ENCODE measurements at places on chromosomes 3 and 15. TPM values are rescaled to one million over a fixed set of nuclear protein-coding genes. Genes with fewer than 3 reads are reported as not detected.

Gene UCN2
- not detected for total RNA-seq

Gene VILL
- 112 TPM for total RNA-seq

Gene CMTM8
- 4.9 TPM for total RNA-seq

Gene CFAP100
- total RNA-seq = not detected

GRCh38 chr15:95590533-95591044, 739.9 kb upstream of the NR2F2 start:
- DNase-seq = no peak

- DNase-seq = peak; percentile 25
These were observed 81.0 kb downstream of the CLDN11 start for GRCh38 chr3:170499562-170500156.

- DNase-seq = no peak
These were observed 225.9 kb downstream of the ITPR1 start for GRCh38 chr3:4719046-4719501.

DNA sequence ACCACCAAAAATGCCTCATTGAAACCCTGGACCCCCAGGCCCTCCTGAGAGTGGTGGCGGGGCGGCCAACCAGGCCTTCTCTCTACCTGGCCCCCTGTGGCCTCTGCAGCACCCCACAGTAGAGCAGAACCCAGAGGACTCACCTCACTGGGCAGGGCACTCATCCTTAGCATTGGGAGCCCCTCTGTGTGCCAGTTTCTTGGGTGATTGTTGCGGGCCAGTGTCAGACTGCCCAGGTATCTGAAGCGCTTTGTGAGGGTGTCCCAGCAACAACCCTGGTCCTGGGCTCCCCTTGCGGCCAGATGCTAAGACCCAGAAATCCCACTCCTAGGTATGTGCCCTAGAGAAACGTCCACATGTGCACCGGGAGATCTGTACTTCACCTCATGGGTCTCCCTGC, 20.7 kb upstream of the MRPS22 start:
- no peak for DNase-seq

DNA sequence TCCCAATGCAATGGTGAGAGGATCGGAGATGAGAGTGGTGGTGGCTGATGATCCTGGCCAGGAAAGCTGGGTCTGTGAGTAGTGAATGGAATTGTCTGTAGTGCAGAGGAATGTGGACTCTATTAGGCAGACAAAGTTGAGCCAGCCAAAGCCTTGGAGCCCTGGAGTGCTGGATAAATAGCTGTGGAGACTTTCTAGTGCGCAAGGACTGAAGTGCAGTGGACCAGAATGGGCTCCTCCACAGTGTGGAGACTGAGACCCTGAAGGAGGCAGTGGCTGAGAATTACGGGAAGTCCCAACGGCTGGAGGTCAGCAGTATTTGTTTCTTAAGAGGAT, 874 bp downstream of the ZNF662 start:
- DNase-seq = no peak

GRCh38 chr3:158863247-158863646, 61.4 kb downstream of the MFSD1 start:
- no peak for DNase-seq

- no peak for DNase-seq
These were observed 25.2 kb downstream of the TRIM71 start for GRCh38 chr3:32842987-32843386.

DNA sequence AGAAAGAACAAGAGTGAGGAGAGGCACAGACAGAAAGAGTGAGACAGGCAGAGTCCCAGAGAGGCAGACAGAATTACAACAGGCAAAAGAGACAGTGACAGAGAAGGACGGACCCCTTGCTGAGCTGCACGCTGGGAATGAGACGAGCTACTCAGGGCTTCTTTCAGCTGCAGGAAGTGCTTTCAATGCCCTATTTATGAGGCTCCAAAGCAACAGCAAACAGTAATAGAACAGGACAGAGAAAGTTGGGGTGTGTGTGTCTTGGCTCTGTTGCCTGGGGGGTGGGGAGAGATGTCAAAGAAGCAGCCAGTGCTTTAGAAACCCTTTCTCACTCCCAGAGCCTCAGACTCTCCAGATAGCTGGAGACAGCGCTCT, 502 bp upstream of the TIMP4 start:
- no peak for DNase-seq

DNA sequence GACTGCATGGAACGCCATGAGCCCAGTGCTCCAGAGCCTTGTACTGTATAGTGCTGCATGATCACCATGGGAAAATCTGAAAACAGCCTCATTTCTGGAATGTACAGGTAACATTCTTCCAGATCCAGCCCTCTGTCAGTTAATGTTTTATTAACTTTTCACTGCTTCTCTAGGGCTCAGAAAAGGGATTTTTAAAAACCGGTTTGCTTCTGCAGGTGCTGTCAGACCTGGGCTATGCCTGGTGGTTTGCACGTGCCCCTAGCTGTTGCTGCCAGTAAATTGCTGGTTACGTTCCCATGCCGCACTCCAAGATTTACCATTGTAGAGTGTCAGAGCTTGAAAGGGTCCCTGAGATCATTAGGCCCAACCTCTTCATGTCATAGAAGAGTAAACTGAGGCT, 9.0 kb downstream of the SNAPC5 start:
- no peak for DNase-seq

DNA sequence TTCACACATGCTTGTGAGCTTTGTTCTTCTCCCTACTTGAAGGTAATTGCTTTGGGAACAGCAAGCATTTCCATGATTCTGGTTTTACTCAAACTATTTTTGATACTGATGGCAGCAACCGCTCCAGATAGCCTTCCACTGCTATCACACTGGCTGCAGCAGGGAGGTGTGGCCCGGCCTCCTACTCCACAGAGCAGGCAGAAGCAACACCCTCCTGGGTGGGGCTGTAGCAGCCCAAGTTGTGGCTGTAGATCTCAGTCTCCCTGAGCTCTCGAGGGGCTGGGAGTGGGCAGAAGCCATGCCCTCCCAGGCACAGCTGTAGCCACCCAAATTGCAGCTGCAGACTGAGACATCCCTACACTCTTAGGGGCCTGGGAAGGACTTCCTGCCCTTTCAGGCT, 878.8 kb upstream of the GBE1 start:
- DNase-seq = no peak

DNA sequence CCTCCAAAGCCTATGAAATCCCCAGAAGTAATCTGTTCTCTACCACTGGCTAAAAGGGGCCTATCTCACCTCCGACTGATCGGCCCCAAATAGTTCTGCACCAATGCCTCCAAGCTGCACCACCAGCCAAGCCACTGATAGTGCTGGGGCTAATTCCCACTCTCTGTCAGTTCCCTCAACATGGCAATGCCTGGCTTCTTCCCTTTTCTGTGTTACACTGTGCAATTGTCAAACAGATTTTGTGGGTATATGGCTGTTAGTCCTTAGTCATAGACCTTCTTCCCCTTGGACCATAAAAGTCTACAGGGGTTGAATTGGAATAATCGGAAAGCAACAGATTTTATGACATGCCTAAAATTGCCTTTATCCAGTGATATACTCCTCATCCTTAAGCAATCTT, 9.3 kb upstream of the UBE2E2 start:
- no peak for DNase-seq

DNA sequence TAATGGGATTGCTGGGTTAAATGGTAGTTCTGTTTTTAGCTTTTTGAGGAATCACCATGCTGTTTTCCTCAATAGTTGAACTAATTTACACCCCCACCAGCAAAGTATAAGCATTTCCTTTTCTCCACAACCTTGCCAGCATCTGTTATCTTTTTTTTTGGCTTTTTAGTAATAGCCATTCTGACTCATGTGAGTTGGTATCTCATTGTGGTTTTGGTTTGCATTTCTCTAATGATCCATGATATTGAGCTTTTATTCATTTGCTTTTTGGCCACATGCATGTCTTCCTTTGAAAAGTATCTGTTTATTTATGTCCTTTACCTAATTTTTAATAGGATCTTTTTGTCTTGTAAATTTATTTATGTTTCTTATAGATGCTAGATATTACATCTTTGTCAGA, 288.2 kb downstream of the EPHA6 start:
- DNase-seq = no peak

- DNase-seq = no peak
These were observed 133.6 kb downstream of the TIGIT start for GRCh38 chr3:114427285-114428043.

DNA sequence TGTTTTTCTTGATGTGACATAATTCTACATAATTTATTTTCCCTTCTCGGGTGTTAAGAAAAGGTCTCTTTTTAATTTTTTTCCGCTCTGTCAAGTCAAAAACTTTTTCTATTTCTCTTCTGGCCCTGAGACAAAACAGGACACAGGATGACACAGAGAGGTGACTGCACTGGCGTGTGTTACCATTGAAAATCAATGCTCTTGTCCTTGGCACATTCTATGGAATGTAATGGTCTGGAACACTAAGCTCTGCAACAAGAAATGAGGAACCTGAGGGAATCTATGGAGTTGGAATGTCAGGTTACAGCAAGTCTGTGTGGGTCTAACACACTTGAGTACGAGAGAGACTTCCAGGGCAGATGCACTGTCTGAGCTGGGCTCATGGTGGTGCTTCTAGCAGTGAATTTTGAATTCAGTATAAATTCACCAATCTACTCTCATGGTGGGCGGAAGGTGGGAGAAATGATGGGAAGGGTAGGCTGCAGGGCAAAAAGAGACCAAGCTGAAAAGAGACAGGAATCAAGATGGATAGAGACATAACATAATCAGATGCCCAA, 508.3 kb downstream of the TUSC7 start:
- DNase-seq = no peak

GRCh38 chr15:36426691-36427090, 152.7 kb upstream of the CDIN1 start:
- no peak for DNase-seq

- no peak for DNase-seq
These were observed 286.4 kb upstream of the CTDSPL start for GRCh38 chr3:37575284-37575683.

GRCh38 chr3:133746712-133747066, 496 bp downstream of the TF start:
- DNase-seq = no peak

DNA sequence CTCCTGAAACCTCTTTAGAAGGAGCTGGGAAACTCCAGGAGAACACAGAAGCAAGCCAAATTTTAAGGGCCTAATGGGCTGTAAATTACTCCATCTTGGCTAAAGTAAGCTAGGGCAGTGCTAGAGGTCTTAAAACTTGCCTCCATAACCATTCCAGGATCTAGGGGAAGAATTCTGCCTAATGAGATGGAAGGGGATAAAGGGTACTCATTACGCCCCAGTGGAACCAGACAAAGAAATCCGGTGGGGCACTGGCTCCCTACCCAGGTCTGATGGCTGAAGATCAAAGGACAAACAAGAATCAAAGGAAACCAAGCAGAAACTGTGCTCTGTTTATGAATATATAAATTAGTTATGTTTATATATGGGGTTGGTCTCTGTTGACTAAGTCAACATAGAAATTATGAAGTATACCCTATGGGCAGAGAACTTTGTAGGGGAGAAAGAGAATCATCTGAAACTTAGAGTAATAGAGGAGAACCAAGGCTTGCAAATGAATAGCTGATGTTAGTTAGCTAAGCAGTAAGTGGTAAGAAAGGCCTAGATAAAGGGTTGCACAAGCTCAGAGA, 57.8 kb downstream of the NCEH1 start:
- DNase-seq = no peak

DNA sequence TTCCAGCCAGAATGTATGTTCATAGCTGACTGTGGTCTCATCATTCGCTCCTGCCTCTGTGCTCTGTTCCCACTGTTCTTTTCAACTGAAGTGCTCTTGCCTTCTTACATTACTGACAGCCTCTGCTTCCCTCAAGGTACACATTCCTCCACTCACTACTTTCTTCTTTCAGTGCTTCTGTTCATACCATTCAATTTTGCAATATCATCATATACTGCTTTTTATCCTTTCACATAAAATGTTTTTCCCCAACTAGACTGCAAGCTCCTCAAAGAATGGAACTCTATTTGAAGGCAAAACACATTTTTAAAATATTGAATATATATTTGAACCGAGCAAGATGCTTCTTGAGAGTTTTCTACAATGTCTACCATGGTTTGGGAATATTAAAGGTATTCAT, 291.1 kb downstream of the CTNNB1 start:
- DNase-seq = no peak

DNA sequence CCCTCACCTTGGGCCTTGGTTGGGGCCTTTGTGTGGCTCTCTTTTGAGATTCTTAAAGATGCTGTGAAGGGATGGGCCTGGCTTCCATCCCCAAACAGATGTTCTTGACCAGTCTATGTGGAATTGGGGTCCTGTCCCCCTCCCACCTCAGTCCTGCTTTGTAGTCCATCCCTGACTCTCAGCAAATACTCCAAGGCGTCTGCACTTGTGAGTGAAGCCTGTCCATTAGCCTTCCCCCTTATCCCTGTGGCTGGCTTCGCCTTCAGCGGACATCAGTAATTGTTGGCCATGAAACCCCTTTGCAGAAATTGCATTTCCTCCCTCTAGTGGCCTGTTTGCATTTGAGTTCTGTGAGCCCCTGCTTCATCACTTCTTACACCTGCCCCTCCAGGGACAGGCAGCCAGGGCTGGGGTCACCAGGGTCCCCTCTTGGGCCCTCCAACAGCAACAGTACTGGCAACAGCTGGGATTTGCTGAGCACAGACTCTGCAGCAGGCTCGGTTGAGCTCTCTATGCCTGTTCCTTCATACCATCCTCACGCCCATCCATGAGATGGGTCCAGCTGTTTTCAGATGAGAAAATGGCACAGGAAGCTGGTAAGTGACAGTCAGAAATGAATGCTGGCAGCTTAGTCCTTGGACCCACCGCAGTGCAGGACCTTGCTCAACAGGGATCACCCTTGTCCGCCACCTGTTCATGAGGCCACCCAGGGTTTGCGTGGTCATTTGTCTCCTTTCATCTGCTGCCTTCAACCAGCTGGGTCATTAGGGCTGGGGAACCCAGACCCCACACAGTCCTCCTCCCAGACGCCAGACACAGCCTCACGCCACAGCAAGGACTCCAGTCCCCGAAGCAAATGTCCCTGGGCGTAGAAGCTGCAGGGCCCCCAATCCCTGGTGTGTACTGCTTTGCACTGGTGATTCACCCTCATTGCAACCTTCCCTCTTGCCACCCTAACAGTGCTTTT, 8.9 kb upstream of the LRRK1 start:
- no peak for DNase-seq

DNA sequence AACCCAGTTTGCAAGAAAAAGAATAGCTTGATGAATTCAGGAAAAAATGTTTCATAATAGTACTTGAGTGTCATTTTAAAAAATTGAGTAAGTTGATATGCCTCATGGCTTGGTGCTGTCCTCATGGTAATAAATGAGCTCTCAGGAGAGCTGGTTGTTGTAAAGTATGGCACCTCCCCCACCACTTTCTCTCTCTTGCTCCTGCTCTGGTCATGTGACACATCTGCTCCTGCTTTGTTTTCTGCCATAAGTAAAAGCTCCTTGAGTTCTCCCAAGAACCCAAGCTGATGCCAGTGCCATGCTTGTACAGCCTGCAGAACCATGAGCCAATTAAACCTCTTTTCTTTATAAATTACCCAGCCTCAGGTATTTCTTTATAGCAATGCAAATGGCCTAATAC, 108.8 kb upstream of the CRBN start:
- DNase-seq = no peak

All from transverse colon (tissue), 4 donors.